ENCODE measurements at places on chromosomes 2 and 18. TPM values are rescaled to one million over a fixed set of nuclear protein-coding genes. Genes with fewer than 3 reads are reported as not detected.

DNA sequence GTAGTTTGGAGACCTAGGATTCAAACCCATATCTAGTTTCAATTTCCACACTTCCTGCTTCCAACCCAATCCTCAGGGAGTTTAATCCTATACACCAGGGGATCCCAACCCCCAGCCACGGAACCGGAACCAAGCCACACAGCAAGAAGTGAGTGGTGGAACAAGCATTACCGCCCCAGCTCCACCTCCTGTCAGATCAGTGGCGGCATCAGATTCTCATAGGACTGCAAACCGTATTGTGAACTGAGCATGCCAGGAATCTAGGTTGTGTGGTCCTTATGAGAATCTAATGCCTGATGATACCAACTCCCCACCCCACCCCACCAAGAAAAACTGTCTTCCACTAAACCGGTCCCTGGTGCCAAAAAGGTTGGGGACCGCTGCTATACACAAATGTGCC lies 52.5 kb downstream of the PRPF40A start:
- no peak overlapping the region for H3K27ac ChIP-seq
- H3K4me3 ChIP-seq, result no peak overlapping the region
- no peaks in the 10 kb centered on the region for H3K27me3 ChIP-seq
- H3K4me1 ChIP-seq, result no peaks in the 10 kb centered on the region

DNA sequence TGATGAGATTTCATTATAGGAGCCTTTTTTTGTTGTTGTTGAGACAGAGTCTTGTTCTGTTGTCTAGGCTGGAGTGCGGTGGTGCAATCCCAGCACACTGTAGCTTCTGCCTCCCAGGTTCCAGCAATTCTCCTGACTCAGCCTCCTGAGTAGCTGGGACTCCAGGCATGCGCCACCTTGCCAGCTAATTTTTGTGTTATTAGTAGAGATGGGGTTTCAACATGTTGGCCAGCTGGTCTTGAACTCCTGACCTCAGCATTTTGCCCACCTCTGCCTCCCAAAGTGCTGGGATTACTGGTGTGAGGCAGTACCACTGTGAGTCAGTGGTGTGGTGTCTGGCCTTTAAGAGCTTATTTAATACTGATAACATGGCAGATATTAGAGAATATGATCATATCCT lies 60.1 kb downstream of the MOB4 start:
- no peaks in the 10 kb centered on the region for H3K27me3 ChIP-seq
- H3K36me3 ChIP-seq, result no peaks in the 10 kb centered on the region
- H3K4me1 ChIP-seq, result no peaks in the 10 kb centered on the region
- peak; percentile 2 for DNase-seq
- H3K4me3 ChIP-seq, result no peak overlapping the region

DNA sequence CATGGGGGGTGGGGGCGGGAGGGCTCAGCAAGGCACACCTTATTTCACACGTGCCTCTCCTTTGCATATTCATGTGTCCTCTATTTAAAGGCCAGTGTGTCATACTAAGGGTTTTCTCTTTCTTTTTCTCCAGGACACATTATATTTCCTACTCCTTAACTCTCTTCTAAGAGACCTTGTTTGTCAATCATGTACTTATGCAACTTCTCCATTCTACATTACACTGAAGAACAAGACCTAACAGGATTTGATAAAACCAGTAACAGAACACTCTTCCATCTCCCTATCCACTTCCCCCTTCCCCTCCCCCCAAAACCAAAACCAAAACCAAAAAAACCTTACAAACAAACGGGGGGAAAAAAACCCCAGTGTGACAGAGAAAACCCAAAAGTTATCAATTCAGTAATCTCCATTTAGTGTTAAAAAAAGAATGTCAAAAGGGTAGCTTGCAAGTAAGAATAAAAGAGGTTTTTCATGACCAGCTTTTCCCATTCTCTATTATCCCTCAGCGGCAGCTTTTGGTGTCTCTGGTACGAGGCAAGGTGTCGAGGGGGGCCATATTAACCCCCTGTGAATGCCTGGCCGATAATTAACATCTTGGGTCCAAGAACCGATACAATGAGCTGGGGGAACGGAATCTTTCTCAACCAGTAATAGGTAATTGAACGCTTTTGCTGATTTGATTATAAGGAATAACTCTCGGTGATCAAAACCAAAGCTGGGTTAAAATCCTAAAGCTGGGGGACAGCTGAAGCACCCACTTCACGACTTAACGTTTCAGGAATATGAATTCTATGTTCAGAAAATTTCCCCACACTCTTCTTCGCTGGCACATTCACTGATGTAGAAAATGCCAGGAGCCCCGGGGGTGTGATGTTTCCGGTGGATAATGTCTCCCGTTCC lies 191.0 kb upstream of the TCF4 start:
- peak overlapping the region; percentile 69 for H3K4me3 ChIP-seq
- peak; percentile 18 for DNase-seq
- H3K27ac ChIP-seq, result no peak overlapping the region
- no peaks in the 10 kb centered on the region for H3K27me3 ChIP-seq
- H3K4me1 ChIP-seq, result no peaks in the 10 kb centered on the region

- H3K4me3 ChIP-seq, result no peak overlapping the region
- no peaks in the 10 kb centered on the region for H3K27me3 ChIP-seq
- no peak overlapping the region for H3K27ac ChIP-seq
- DNase-seq, result no peak
- H3K36me3 ChIP-seq, result no peaks in the 10 kb centered on the region
These were observed 222.6 kb downstream of the ZNF407 start for GRCh38 chr18:74820160-74820780.

- H3K36me3 ChIP-seq, result no peaks in the 10 kb centered on the region
- H3K27ac ChIP-seq, result no peak overlapping the region
- H3K4me1 ChIP-seq, result peaks cover 4% of the 10 kb centered on the region
- no peaks in the 10 kb centered on the region for H3K27me3 ChIP-seq
- DNase-seq, result no peak
These were observed 3.0 kb downstream of the CNNM4 start for GRCh38 chr2:96763511-96764252.

DNA sequence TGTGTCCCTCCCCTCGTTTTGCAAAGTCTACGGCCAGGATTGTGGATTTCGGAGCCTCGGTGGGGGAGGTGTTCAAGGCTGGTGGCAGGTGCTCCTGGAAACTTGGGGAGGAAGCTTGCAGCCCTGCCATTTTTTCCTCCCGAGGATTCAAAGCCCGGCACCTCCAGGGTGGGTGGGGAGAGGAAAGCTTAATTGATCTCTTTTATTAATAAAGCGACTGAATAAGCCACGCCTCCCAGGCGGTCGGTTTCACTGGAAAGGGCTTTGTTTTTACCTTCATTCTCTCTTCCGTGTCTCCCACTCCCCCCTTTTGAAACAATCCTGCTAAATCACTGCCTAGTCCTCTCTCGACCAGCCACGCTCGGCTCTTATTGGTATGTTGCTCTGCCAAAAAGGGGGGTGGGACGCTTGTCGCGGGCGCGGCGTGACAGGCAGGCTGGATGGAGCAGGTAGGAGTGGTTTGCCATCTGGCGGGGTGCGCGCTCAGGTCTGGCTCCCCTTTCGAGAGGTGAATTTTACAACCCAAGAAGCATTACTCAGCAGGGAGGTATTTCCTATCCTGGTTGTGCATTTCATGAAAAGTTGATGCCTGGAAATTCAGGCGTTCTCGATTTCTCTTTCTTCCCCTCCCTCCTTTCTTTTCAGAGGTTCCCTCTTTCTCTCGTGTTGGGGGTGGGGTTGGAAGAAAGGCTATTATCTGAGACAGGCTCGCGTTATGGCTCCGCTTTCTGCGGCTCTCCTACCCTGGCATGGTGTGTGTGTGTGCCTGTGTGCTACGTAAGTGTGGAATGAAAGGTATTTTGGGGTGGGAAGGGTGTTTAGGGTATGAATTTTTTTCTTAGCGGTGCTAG lies 1.4 kb downstream of the NEDD4L start:
- H3K27me3 ChIP-seq, result no peaks in the 10 kb centered on the region
- H3K27ac ChIP-seq, result no peak overlapping the region
- no peaks in the 10 kb centered on the region for H3K36me3 ChIP-seq
- DNase-seq, result no peak
- peaks cover 8% of the 10 kb centered on the region for H3K4me1 ChIP-seq
- peak overlapping the region; percentile 84 for H3K4me3 ChIP-seq

- H3K4me1 ChIP-seq, result no peaks in the 10 kb centered on the region
- H3K27me3 ChIP-seq, result no peaks in the 10 kb centered on the region
- no peak for DNase-seq
- H3K4me3 ChIP-seq, result no peak overlapping the region
- no peaks in the 10 kb centered on the region for H3K36me3 ChIP-seq
- no peak overlapping the region for H3K27ac ChIP-seq
These were observed 46.7 kb upstream of the ACVR1 start for GRCh38 chr2:157922815-157923214.

GRCh38 chr2:19038071-19039015 lies 320.1 kb downstream of the OSR1 start:
- H3K4me1 ChIP-seq, result peaks cover 13% of the 10 kb centered on the region
- H3K4me3 ChIP-seq, result no peak overlapping the region
- no peaks in the 10 kb centered on the region for H3K36me3 ChIP-seq
- H3K27me3 ChIP-seq, result no peaks in the 10 kb centered on the region

DNA sequence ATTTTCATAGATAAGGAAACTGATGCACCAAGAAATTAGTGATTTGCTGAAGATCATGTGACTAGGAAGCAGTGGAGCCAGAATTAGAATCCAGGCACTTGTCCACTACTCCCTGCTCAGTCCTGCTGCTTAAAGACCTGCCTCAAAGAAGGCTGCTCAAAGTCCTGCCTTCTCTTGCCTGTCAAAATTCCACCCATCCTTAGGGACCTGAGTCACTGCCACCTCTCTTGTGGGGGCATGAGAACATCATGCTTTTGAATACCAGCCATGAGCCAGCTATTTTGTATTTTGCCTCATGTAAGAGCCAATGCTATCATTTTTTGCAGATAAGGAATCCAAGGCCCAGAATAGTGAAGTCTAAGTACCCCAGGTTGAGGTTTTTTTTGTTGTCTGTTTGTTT lies 47.1 kb downstream of the DDX1 start:
- H3K4me1 ChIP-seq, result peaks cover 4% of the 10 kb centered on the region
- DNase-seq, result peak; percentile 73
- no peak overlapping the region for H3K4me3 ChIP-seq
- no peak overlapping the region for H3K27ac ChIP-seq
- no peaks in the 10 kb centered on the region for H3K27me3 ChIP-seq

DNA sequence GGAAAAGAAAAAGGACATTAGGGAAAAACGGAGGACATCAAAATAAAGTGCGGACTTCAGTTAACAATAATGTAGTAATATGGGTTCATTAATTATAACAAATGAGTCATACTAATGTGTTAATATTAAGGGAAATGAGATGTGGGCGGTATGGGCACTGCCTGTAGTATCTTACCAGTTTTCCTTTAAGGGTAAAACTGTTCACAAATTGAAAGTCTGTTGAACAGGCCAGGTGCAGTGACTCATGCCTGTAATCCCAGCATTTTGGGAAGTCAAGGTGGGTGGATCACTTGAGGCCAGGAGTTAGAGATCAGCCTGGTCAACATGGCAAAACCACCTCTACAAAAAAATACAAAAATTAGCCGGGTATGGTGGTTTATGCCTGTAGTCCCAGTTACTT lies 56.8 kb upstream of the PMAIP1 start:
- DNase-seq, result no peak
- H3K27ac ChIP-seq, result no peak overlapping the region
- H3K27me3 ChIP-seq, result peaks cover 3% of the 10 kb centered on the region

DNA sequence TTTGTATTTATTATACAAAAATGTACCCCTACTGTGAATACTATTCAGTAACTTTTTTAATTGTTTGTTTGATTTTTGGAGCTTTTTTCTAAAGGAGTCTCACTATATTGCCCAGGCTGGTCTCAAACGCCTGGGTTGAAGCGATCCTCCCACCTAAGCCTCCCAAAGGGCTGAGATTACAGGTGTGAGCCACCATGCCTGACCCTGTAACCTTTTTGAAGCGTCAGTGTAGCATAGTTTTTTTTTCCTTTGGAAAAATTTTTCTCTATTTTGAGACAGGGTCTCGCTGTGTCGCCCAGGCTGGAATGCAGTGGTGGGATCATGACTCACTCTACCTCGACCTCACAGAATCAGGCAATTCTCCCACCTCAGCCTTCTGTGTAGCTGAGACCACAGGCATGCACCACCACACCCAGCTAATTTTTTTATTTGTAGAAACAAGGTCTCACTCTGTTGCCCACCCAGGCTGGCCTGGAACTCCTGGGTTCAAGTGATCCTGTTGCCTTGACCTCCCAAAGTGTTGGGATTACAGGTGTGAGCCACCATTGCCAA lies 2.0 kb downstream of the GMCL1 start:
- no peak overlapping the region for H3K4me3 ChIP-seq
- peak; percentile 71 for DNase-seq
- no peaks in the 10 kb centered on the region for H3K4me1 ChIP-seq
- no peaks in the 10 kb centered on the region for H3K27me3 ChIP-seq
- no peaks in the 10 kb centered on the region for H3K36me3 ChIP-seq

The TGFBRAP1 gene
- 14.1 TPM for total RNA-seq

The LRATD1 gene
- total RNA-seq, result 0.51 TPM

The METTL8 gene
- 10.8 TPM for total RNA-seq

All from fibroblast of lung (primary cell).